CD4-positive, alpha-beta T cell treated with Interleukin-6 for 4 hours (primary cell): ENCODE measurements at places on chromosomes 4 and X.

GRCh38 chr4:81652069-81652478, 180.4 kb upstream of the RASGEF1B start:
- DNase-seq: no peak

GRCh38 chr4:188986271-188986689, 847.0 kb downstream of the TRIML1 start:
- no peak for DNase-seq

- no peak for DNase-seq
Measured at GRCh38 chr4:152309418-152309817, 226.5 kb downstream of the FBXW7 start.

DNA sequence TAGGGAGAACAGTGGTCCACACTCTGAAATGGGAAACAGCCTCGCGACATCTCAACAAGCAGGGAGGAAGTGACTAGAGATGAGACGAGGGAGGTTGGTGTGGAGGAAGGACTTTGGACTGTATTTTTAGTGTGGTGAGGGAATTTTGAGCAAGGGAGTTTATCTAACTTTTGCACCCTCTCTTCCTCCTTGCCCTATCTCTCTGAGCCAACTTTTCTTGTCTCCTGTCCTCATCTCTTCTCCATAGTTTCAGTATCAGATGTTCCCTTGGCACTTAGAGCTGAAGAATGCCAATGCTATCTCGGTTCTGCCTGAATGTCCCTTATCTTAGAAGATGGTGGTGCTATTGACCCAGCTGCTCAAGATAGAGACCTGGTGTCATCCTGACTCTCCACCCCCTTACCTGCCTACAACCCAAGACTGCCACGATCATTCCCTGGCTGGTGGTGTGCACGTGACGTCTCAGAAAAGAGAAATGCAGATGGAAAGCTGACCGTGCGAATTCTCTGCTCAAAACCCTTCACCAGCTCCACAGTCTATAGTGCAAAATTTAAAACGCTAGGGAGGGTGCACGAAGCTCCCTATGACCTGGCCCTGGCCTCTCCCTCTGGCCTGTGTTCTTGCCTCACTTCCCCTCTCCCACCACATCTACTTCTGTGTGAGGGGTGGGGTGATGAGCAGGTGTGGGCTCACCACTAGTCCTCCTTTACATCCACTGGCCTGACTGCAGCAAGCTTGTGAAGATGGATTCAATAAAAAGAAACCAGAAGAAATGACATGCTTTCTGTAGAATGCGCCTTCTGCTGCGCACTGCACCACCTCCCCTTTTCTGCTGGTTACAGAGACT, 20.9 kb downstream of the MPP1 start:
- DNase-seq: no peak

DNA sequence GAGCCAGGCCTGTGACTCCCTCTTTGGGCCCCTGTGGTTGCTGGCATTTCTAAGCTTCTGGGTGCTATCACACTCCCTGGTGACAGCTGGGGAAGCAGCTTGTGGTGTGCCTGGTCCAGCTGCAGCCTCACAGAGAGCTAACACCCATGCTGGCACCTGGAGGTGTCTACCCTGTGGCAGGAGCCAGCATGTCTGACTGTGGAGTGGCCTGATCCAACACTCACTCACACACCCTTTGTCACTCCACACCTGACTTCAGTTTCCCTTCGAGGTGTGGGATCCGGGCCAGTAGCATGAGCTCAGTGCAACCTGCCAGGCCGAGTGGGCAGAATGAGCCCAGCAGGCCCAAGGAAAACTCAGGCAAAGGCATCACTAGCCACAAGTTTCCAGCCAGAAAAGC, 67.5 kb downstream of the TECRL start:
- no peak for DNase-seq
